ENCODE measurements at places on chromosomes 13 and 19.

- DNase-seq, result no peak
These were observed 504.2 kb downstream of the RFC3 start for GRCh38 chr13:34322014-34322742.

DNA sequence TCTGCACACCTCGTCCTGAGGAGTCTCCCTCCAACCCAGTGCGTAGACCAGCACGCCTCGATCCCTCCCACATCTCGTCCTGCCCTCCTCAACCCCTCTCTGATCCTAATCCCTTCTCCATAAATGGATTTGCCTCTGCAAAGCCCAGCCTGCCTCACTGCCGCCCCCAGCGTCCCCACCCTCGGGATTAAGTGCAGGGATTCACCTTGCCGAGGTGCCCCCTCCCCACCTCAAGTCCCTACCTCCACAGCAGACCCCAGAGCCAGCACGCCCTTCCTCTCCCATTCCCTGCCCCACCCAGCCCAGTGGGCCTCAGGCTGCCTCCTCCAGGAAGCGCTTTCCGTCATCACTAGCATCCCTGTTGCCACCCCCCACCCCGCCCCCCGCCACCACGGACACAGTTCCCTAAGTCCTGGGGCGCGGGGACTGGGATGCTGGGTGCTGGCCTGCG lies 4.0 kb downstream of the KLF16 start:
- DNase-seq, result no peak

GRCh38 chr13:99909097-99909835 lies 62.3 kb downstream of the ZIC5 start:
- DNase-seq, result no peak

DNA sequence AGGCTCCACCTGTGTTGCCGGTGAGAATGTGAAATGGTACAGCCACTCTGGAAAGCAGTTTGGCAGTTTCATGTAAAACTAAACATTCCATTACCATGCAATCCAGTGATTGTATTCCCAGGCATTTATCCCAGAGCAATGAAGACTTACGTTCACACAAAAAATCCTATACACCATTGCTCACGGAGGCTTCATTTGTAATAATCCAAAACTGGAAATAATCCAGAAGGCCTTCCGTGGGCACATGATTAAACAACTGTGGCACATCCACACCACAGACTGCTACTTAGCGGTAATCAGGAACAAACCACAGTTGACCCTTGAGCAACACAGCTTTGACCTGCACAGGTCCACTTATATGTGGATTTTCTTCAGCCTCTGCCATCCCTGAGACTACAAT lies 339.7 kb downstream of the MTUS2 start:
- no peak for DNase-seq

DNA sequence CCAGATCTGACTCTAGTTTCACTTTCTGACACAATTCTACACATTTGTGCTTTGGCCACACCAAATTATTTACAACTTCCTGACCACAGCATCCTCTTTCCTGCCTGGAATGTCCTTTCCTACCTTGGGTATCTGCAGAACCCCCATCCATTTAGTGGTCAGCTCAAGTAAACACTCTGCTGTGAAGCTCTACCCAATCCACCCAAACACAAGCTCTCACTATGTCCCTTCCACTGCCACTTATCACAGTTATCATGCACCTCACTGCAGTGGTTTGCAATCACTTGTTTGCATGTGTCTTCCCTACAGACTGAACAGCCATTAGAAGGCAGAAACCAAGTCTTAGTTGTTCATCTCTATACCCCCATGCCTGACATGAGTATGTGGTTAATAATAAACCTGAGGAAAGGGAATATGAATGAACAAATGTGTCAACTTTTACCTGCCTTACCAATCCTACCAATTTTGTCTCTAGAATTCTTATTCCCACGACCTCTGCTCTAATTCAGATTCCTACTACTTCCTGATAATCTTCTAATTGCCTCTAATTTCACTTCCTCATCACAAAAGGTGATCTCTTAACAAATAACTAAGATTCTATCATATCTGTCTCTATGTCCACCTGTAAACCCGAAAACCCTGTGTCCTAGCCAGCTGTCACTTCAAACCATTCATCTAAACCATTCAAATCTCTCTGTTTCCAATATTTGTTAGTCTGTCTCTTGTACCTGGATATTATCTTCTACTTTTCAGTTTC lies 25.1 kb downstream of the LNX2 start:
- DNase-seq, result no peak
